ENCODE measurements at places on chromosomes 7 and 10. TPM values are rescaled to one million over a fixed set of nuclear protein-coding genes. Genes with fewer than 3 reads are reported as not detected.

VENTX gene
- total RNA-seq, result 0.63 TPM

- DNase-seq, result no peak
Measured at GRCh38 chr7:100689230-100690135, 4.6 kb downstream of the GIGYF1 start.

IRF5 gene
- 3.7 TPM for total RNA-seq

ITGB8 gene
- 14.0 TPM for total RNA-seq

STAG3 gene
- not detected for total RNA-seq

DNA sequence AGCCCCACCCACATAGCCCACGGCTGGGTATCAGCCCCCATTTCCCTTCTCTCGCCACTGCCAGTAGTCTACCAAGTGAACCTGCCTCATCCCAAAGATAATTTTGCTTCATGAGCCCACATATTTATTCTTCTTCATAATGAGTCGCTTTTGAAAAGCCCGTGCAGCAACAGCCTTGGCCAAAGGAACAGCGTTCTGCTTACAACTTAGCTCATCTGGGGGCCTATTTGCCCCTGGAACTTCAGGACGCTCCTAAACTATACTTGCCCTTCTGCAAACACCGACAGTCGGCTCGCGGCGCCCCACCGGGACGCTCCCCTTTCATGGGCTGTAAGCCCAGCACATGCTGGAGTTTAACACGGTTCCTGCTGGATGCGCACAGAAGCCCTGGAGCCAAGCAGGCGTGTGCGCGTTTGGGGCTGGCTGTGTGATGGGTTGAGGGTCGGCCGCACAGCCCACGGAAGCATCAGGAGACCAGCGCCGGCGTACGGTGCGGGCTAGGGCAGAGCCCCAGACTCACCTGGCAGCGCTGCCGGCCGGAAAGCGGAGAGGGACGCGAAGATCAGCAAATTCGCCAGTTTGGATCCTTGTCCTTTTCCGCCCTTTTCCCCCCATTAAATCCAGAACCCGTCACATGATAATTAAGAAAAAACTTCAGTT, 370 bp downstream of the TMEM60 start:
- peak; percentile 63 for DNase-seq

NME8 gene
- total RNA-seq, result 2.6 TPM

DNA sequence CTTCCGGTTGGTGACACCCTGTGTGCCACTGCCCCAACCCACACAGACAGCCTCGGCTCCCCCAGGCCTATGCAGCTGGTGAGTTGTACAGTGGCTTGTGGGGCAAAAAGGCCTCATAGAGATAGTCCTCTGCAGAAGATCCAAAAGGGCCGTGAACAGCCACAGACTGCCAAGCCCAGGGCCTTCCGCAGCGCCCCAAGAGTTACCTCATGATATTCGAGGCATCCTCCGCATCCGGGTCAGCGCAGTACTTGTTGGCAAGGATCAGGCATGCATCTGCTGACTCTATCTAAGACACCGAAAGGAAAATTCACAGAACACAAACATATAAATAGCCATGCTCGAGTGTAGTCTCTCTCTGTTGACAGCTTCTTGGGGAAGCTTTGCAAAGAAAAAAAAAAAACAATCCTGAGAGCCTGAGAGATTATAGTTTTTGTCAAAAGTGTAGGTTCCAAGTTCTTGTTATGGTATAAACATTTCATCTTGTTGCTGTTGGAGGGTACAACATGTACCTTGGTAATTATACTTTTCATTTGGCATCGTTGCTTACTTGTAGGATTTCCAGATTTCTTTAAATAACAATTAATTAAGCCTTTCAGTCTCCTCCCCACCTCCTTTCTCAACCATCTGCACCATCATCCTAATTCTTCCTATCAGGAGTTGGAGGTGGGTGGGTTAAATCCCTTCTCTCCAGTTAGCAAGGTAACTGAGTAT, 553.0 kb downstream of the KCNMA1 start:
- no peak for DNase-seq

GRCh38 chr10:88227342-88228018, 355.6 kb downstream of the RNLS start:
- DNase-seq, result peak; percentile 13

DNA sequence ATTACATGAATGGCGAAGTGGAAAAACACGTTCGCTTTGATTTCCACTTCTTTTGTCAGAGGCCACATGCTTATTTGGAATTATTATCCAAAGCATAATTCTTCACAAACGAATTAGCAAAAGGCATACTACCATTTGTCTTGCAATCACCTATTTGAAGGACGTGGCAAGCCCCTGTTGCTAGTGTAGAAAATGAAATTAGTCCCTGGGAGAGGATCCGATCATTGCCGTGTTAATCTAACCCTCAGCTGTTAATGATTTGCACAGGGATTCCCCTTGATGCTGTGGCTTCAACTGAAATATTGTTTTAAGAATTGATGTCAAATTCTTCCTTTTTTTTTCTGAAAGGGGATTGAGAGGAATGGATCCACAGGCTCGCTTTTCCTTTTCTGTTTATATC, 4.6 kb downstream of the AGMO start:
- DNase-seq, result no peak

- no peak for DNase-seq
Measured at GRCh38 chr10:110641256-110641655, 2.9 kb upstream of the RBM20 start.

DNA sequence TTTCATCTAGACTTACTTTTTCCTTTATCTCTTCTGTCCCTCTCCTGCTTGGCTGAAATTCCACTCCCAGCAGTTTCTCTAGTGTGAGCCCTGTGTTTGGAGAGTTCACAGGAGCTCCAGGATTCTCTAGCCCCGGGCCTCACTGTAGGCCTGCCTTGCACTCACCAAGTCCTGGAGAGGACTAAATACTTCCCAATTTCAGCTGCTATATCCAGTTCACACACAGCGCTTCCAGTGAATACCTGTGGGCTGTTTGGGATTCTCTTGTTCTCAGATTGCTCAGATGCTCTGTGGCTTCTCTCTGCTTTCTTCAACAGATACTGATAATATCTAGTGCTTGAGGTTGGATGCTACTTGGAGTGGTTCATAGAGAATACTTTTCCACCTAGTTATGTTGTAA, 46.0 kb downstream of the MINPP1 start:
- no peak for DNase-seq

GRCh38 chr10:3658766-3659165, 126.2 kb downstream of the KLF6 start:
- no peak for DNase-seq

DNA sequence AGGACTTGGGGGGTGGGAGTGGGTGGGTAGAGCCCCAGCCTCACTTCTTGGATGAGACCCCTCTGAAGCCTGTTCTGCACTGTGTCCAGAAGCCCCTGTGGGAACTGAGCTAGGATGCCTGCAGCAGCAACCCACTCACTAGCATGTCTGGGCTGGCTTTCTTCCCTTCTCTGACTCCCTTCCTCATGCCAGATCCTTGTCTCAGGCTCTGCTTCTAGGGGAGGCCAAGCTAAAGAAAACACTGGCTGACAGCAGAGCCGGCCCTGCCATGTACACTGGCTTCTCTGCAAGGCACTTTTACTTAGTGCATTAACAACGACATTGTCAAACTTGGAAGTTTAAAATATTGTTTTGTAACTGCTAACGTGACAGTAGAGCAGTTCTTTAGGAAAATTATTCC, 50.2 kb downstream of the ARHGAP22 start:
- peak; percentile 28 for DNase-seq

RPP30 gene
- total RNA-seq, result 37.4 TPM

CPEB3 gene
- 12.6 TPM for total RNA-seq

INA gene
- total RNA-seq, result 0.59 TPM

PTN gene
- 6.1 TPM for total RNA-seq

ARHGAP22 gene
- 21.0 TPM for total RNA-seq

GRCh38 chr7:16985621-16986020, 103.8 kb upstream of the AGR3 start:
- DNase-seq, result no peak

DNA sequence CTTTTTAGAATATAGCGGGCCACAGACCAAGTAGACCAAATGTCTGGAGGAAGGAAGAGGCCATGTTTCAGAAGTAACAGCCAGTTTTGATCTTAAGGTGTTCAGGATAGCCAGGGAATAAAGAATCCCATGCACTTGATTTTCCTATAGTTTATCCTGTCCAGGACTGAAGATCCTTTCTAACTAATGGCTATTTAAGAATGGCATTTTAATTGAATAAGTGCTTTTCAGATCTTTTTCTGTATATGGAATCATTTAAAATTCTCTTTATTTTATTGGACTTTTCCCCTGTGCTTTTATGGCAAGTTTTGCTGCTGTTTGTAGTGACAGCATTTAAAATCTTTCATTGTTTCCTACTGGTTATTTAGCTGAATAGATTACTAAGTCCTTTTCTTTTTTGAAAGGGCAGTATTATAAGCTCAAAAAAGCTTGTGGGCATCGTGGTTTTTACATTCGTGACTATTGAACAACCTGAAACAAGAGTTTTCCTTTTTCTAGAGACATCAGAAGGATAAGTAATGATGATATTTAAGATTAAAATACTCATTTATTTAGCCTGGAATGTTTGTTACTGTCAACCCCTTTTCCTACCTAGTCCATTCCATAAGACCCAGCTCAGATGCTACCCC, 2.4 kb downstream of the INPP5F start:
- DNase-seq, result no peak

IFIT1 gene
- total RNA-seq, result 5.5 TPM

NSUN6 gene
- total RNA-seq, result 22.6 TPM

DNA sequence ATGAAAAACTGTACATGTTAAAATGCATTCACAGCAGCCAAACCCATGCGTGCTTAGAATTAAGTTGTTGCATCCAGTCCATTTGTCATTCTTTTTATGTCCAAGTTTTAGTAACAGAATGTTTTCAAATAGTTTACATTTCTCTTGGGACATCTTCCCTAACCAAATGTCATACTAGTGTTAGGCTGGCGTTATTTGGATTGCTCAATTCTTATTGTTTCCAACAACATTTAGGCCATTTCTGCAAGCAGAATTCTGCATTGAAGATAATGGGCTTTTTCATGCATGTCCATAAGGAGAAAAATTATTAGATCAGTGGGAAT, 203.0 kb downstream of the HIBADH start:
- no peak for DNase-seq

DNA sequence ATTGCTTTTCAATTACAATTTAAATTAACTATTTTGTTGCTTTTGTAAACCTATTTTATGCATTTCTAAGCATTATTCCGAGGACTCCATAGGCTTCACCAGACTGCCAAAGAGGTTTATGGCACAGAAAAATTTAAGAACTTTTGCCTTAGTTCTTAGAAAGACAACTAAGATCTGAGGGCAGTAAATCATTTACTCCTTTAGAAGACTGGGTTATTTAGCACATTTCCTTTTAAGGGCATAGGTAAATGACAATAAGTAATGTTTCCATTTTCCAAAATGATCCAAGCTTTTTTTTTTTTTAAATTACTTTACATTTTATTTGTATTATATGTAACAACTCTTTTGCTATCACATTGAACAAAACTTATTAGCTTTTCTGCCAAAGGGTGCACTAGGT, 15.0 kb upstream of the STEAP4 start:
- DNase-seq, result no peak

- DNase-seq, result no peak
Measured at GRCh38 chr7:70306173-70306572, 707.9 kb downstream of the AUTS2 start.

CACNA2D1 gene
- total RNA-seq, result 34.4 TPM

DNA sequence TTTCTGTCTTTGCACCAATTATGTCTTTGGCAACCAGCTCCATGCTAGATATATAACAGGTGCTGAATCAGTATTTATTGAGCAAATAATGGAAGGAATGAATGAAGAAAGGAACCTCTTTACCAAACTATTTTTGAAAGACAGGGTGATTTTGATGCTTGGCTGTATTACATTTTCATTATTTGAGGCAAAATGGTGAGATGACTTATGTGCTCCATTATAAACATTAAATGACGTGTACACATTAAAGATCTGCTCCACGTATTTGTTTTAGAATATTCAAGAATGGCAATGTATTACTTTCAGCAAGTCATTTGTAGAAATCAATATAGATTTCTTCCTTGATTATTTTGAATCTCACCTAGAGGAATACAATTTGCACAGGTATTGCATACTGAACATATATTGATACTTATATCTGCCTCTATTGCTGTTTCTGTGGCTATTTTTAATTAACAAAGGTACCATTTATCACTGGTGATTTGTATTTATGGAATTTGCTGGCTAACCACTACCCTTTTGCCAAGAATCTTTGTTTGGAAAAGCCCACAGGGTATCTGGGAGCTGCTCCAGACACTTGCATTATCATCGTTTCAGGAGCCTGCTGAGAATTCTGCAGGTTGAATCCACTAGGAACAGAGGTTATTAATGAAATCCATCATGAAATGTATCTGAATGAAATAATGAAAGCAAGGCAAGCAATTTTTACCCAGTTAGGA, 92.2 kb downstream of the SEMA3C start:
- DNase-seq, result no peak

- DNase-seq, result peak; percentile 74
Measured at GRCh38 chr10:50506861-50507573, 116.7 kb downstream of the SGMS1 start.

WNT8B gene
- total RNA-seq, result not detected

PPRC1 gene
- 15.9 TPM for total RNA-seq

- no peak for DNase-seq
Measured at GRCh38 chr7:84232646-84233045, 38.1 kb upstream of the SEMA3A start.

MSMB gene
- not detected for total RNA-seq

GRCh38 chr10:45379891-45380540, 6.0 kb downstream of the ALOX5 start:
- peak; percentile 13 for DNase-seq

DNA sequence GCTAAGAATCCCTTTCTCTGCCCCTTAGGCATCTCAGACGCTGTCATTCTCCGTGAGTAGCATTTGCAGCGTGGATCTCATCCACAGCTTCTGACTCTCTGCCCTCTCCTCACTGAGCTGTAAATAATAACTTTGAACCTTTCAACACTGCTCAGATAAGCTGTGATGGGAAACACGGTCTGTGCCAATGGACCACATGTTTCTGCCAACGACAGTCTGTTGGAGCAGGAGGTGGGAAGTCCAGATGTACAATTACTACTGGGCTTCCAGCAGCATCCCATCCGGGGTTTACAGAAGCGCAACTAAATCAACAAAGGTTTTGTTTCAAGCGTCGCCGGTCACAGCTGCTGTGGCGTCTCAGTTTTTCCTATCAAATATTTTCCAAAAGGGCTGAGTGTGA, 1110.6 kb downstream of the TYW1 start:
- no peak for DNase-seq

- no peak for DNase-seq
Measured at GRCh38 chr7:114962441-114962840, 40.5 kb downstream of the MDFIC start.

NSMCE4A gene
- total RNA-seq, result 133 TPM

All from thyroid gland (tissue), 4 donors.